Uterus (tissue), 4 donors: ENCODE measurements at places on chromosomes 1 and 21.
A peak's percentile ranks its signal among the peaks of the same experiment; 100 is the strongest.

DNA sequence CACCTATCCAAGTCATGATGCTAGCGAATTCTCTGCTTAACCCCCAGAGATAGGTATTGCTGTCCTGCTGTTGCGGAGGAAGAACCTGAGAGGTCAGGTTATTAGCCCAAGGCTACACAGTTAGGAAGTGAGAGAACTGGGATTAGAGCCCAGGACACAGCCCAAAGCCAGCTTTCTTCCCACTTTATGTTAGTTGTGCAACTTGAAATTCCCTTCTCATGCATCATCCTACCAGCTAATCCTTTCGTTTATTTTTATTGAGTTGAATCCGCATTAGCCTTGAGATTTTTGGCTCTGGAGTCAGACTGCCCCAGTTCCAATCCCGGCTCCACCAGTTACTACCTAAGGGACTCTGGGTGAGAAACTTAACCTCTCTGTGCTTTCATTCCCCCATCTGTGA, 65.4 kb downstream of the PLEKHA6 start:
- H3K27ac ChIP-seq = peak overlapping the region; percentile 76
- DNase-seq = peak; percentile 78
- no peaks in the 10 kb centered on the region for H3K27me3 ChIP-seq
- H3K4me3 ChIP-seq = no peak overlapping the region
- H3K4me1 ChIP-seq = peaks cover 12% of the 10 kb centered on the region

DNA sequence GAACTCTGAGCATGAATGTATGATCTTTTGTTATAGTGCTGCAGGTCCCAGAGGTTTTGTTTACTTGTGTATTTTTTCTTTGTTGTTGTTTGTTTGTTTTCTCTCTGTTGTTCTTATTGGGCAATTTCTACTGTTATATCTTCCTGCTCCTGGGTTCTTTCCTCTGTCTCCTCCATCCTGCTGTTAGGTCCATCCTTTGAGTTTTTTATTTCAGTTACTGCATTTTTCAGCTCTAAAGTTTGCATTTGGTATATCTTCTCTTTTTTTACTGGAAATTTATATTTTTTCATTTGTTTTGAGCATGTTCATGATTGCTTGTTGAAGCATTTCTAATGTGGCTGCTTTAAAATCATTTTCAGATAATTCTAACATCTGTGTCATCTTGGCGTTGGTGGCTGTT, 9.9 kb downstream of the TRPM2 start:
- no peaks in the 10 kb centered on the region for H3K36me3 ChIP-seq
- no peak overlapping the region for H3K27ac ChIP-seq
- no peak overlapping the region for H3K4me3 ChIP-seq
- no peak for DNase-seq
- no peaks in the 10 kb centered on the region for H3K27me3 ChIP-seq

GRCh38 chr1:30527511-30528140, 195.8 kb downstream of the MATN1 start:
- H3K27me3 ChIP-seq = no peaks in the 10 kb centered on the region
- DNase-seq = peak; percentile 7
- no peaks in the 10 kb centered on the region for H3K36me3 ChIP-seq
- H3K4me1 ChIP-seq = no peaks in the 10 kb centered on the region

DNA sequence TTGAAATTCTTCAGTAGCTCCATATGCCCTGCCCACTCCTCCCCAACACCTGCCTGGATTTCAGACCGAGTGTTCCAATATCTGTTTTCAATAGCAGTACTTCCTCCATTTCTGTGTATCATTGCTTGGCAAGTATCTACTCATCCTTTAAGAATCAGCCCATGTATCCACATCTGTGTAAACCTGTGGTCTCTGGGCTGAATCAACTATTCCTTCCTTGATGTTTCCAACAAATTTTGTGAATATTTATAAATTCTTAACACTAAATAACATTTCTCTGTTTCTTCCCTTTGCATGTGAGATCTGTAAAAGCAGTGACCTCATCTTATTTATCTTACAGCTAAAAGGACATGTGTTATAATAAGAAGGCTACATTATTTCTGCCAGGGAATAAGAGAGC, 26.0 kb upstream of the UAP1 start:
- DNase-seq = no peak
- no peaks in the 10 kb centered on the region for H3K4me1 ChIP-seq
- H3K4me3 ChIP-seq = no peak overlapping the region
- H3K36me3 ChIP-seq = no peaks in the 10 kb centered on the region
- no peaks in the 10 kb centered on the region for H3K27me3 ChIP-seq
- no peak overlapping the region for H3K27ac ChIP-seq

GRCh38 chr1:86733340-86733739, 29.0 kb downstream of the SH3GLB1 start:
- H3K4me1 ChIP-seq = no peaks in the 10 kb centered on the region
- no peaks in the 10 kb centered on the region for H3K27me3 ChIP-seq
- DNase-seq = no peak
- no peak overlapping the region for H3K4me3 ChIP-seq
- no peaks in the 10 kb centered on the region for H3K36me3 ChIP-seq
- H3K27ac ChIP-seq = no peak overlapping the region

GRCh38 chr1:20216574-20216973, 30.3 kb upstream of the PLA2G2C start:
- DNase-seq = no peak
- no peaks in the 10 kb centered on the region for H3K36me3 ChIP-seq
- H3K27ac ChIP-seq = no peak overlapping the region
- no peak overlapping the region for H3K4me3 ChIP-seq
- no peaks in the 10 kb centered on the region for H3K4me1 ChIP-seq

GRCh38 chr1:115283681-115284146, 54.3 kb downstream of the NGF start:
- peak overlapping the region; percentile 94 for H3K27ac ChIP-seq
- no peak overlapping the region for H3K4me3 ChIP-seq
- no peaks in the 10 kb centered on the region for H3K4me1 ChIP-seq
- no peaks in the 10 kb centered on the region for H3K27me3 ChIP-seq
- peak; percentile 33 for DNase-seq
